Tibial nerve (tissue), 4 donors: ENCODE measurements at places on chromosomes 12 and 14. TPM values are rescaled to one million over a fixed set of nuclear protein-coding genes. Genes with fewer than 3 reads are reported as not detected.

GRCh38 chr14:41718477-41719166 is 111.9 kb downstream of the LRFN5 start:
- DNase-seq, result no peak

The TSHR gene
- total RNA-seq, result not detected

DNA sequence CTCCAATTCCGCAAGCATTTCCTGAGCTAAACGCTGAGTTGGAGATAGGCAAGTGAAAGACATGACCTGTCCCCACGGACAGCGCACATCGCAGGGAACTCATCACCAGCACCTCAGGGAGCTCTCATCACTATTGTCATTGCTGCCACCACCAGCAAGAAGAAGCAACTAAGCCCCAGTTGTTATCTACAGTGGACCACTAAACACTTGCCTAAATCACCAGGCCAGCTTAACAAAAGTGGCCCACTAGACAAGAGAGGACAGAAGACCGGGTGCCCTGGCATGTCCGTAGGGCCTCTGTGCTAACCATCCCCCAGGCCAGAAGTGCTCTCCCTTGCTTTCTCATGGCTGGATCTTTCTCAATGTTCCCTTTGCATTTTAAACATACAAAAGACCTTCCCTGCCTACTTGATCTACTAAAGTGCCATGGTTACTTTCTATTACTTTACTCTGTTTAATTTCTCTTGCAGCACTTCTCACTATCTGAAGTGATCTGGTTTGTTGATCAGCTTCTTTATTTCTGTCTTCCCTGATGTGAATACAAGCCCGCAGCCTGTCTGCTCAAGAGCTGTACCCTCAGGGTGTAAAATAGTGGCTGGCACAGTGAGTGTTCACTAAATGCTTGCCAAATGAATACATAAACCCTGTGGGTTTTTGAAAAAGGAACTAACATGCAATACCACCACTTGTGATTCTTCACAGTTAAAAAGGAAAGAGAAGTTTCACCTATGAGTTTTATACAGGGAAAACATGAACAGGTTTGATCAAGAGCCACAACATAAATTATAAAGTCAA is 60.9 kb upstream of the RFLNA start:
- no peak for DNase-seq

GRCh38 chr14:52926953-52927352 is 23.9 kb downstream of the FERMT2 start:
- DNase-seq, result no peak

- DNase-seq, result no peak
These were observed 76.6 kb upstream of the TMPO start for GRCh38 chr12:98438656-98439230.

DNA sequence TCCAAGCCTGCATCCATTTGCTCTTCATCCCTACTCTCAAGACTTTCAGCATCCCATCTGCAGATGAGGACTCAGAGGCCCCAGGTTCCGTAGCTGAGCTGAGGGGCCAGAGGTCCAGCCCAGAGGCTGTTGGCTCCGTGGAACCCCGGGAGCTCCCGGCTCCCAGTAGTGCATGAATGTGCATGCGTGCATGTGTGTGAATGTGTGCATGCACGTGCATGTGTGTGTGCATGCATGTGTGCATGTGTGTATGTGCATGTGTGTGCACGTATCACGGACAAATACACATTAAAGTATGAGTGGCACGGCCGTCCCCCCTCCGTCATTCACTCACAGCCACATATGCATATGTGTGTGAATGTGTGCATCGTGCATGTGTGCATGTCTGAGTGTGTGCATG is 149.9 kb downstream of the KIF26A start:
- no peak for DNase-seq

The GZMB gene
- 4.8 TPM for total RNA-seq

DNA sequence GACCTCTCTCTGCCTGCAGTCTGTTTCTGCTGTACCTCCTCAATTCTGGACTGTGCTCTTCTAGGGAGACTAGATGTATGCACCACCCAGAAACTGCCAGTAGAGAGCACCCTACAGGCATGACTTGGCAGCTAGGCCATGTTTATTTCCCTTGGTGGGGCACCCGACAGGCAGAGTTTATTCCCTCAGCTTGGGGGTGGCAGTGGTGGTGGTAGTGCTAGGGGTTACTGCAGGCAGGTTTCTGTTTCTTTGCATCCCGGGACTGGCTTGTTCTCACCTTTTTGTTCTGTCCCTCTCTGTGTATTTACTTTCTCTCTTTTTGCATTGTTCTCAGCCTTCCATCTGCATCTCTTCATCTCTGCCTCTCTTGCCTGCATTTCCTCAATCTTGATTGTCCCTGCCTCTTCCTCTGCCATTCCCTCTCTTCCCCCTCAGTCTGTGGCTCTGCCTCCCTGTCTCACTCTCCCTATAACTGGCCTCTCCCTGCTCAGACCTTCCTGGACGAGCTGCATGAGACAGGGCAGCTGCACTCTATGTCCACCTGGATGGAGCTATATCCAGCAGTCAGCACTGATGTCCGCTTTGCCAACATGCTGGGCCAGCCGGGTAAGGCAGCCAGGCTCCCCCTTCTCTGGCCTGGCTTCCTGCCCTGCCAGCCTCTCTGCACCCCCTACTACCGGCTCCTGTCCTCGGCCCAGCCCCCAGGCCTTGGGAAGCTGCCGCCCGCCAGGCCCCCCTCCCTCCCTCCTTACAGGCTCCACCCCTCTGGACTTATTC is 13.8 kb downstream of the PRPF40B start:
- DNase-seq, result no peak

The TSPAN8 gene
- 39.6 TPM for total RNA-seq

DNA sequence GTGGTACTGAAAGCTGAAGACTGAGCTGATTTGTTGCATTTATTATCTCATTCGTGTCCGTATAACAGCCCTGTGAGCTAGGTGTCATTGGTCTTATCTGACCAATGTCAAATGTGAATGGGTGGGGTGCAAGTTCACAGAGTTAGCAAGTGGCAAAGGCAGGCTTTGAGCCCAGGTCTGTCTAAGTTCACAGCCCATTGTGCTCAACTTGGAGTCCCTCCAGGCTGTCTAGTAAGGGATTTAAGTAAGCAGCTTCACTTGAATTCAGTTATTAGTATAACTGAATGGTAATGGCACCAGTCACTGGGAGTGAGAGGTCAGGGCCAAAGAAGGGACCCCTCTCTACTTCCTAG is 8.5 kb downstream of the C1S start:
- DNase-seq, result no peak

DNA sequence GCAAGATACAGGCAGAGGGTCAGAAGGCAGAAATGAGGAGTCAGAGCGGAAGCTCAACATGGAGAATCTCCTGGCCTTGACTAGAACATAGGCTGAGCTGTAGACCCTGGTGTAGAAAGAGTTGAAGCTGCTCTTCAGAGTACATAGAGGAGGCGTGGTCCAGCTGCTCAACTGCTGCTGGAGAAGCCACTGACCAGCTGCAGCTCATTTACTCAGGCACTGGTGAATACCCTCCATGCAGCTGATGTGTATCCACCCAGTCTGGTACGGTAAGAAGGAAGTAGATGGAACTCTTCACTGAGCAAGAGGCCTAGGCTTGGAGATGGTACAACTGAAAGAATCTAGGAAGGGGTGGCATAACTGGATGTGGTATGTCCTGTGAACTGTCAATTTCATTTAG is 148.8 kb upstream of the DHRS4 start:
- no peak for DNase-seq

- DNase-seq, result no peak
These were observed 481.6 kb downstream of the RAD51B start for GRCh38 chr14:68301219-68301618.

The IGF1 gene
- 262 TPM for total RNA-seq

GRCh38 chr12:94545935-94546771 is 86.5 kb upstream of the CEP83 start:
- no peak for DNase-seq

- no peak for DNase-seq
These were observed 13.3 kb downstream of the IL22 start for GRCh38 chr12:68240079-68240478.

DNA sequence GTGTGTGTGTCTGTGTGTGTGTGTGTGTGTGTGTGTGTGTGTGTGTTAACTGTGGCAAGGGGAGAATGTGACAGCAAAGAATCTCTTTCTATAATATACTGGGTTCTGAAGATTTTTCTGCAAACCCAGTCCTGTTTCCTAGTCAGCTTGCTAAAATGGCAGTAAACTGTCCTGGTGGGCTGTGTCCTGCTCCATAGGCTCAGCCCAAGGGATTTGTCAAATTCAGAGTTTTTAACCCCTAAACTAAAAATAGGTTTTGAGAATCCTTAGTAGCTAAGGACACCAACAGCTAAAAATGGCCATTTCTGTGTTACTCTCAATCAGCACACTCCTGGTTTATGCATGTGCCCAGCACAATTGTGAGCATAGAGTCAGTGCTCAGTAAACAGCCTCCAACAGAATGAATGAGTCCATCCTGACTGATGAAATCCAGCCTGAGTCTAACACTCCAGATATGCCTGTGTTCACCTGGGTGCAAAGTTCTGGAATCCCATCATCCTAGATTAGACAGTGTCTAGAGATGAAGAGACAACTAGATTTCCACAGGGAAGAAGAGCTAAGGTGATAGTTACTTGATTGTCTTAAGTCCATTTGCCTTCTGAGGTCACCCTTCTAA is 192.6 kb downstream of the TTC6 start:
- no peak for DNase-seq

GRCh38 chr12:5524769-5525436 is 93.0 kb downstream of the NTF3 start:
- DNase-seq, result no peak

The MANSC4 gene
- not detected for total RNA-seq

The TAPBPL gene
- total RNA-seq, result 31.9 TPM

DNA sequence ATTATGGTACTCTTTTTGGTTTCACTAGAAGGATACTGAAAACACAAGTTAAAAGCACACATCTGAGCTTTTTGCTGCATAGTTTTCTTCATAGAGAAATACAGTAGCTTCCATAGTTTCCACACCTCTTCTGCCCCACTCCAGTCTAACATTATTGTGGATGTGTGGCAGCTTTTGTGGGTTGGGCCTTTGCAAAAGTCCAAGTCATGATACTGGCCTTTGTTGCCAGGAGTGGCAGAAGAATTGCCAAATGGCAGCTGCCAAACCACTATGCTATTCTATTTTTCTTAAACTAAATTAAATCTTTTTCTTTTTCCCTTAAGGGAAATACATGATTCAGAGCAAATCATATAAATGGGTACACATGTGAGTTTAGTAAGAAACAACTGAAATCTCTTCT is 114.8 kb downstream of the PLEKHA5 start:
- no peak for DNase-seq

DNA sequence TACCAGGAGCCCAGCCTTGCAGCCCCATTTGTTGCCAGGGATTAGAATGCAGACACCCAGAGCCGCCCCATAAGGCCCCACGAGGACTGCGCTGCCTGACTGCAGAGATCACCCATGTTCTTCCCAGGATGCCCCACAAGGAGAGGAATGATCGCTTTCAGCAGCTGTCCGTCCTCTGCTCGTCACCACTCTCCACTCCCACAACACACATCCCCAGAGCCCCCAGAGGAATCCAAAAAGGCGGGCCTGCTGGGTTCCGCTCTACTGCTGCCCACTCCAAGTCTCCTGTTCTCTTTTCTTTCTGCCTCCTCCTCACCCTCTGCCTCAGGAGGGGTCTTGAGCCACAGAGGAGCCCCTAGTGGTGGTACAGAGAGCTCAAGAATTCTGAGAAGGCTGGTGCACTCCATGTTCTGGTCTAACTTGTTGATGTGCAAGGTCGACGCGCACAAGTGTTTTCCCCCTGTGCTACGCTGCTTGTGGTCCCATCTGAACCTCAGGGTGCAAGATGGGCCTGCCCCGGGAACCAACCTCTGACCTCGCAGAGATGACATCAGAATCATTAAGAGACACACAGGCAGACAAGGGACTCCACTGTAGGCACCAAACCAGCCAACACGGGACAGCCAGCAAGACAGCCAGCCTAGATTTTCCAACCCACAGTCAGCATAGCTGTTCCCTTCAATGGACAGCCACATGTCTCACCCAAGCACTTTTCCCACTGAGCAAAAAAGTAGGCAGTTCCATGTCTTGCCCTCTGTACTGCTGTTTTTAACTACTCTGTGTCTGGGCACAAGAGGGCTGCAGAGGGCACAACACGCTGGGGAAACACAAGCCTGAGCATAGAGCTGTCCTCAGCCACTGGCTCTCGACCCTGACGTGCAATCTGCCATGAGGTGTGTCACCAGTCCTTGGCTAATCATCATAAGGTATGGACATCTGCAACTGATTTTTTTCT is 29.9 kb downstream of the PXN start:
- no peak for DNase-seq

DNA sequence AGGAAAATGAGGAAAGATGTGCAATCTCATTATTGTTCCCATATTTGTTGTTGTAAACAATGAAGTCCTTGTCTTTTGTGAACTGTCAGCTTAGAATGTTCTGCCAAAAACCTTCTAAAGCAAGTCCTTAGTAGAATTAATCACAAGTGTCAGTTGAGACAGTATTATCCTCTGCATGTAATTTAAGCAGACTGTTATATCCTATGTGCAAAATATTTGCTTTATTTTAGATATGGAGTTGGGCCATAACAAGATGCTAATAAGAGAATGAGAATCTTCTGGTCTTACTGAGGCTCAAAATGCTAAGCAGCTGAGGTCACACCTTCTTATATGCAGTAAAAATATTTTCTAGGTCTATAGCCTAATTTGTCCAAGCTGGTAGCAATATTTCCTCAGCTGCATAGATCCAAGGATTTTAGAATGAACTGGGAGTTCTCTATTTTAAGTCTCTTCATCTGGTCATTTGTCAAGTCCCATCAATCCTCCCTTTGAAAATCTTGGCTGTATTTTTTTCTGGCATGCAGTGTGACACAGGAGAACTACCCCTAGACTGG is 222.3 kb upstream of the NAV3 start:
- no peak for DNase-seq

The DENR gene
- 12.6 TPM for total RNA-seq

GRCh38 chr12:109739747-109740693 is 26.4 kb downstream of the FAM222A start:
- DNase-seq, result no peak

- no peak for DNase-seq
These were observed 14.7 kb downstream of the PTCSC3 start for GRCh38 chr14:36161776-36162175.

GRCh38 chr14:33946679-33947476 is 4.0 kb downstream of the EGLN3 start:
- DNase-seq, result no peak

The PRH2 gene
- total RNA-seq, result not detected

The CRIP1 gene
- 31.6 TPM for total RNA-seq

GRCh38 chr14:42535397-42535796 is 928.7 kb downstream of the LRFN5 start:
- DNase-seq, result no peak
